Activated CD4-positive, alpha-beta T cell treated with anti-CD3 and anti-CD28 coated beads for 24 hours (primary cell): ENCODE measurements at places on chromosomes 5 and 9.

GRCh38 chr5:93179466-93179865 lies 401.6 kb downstream of the NR2F1-AS1 start:
- no peak for DNase-seq

GRCh38 chr5:5340206-5340729 lies 82.2 kb upstream of the ICE1 start:
- no peak for DNase-seq

DNA sequence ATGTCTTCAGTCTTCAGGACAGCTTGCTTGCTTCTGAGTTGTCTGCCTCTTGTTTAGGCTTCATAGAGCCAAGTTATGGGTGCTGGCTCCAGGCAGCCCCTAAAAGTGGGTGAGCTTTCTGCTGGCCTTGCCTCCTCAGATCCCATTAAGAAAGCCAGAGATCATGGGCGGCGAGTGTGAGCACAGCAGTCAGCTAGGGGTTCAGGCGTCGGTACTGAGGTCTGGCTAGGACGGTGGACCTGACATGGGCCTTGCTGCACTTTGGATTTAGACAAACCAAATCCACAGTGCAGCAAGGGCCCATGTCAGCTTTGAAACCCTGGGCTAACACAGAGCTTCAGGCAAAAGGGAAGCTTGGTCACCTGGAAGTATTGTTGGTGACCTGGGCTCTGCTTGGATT lies 17.6 kb downstream of the PSAT1 start:
- DNase-seq: no peak

DNA sequence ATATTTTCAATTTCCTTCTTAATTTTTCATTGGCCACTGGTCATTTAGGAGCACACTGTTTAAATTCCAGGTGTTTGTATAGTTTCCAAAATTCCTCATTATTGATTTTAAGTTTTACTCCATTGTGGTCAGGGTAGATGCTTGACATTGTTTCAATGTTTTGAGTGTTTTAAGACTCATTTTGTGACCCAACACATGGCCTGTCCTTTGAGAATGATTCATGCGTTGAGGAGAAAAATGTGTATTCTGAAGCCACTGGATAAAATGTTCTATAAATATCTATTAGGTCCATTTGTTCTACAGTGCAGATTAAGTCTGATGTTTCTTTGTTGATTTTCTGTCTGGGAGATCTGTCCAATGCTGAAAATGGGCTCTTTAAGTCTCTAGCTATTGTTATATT lies 24.4 kb upstream of the FNIP1 start:
- no peak for DNase-seq

- no peak for DNase-seq
Measured at GRCh38 chr9:83744206-83744605, 36.4 kb upstream of the UBQLN1 start.

DNA sequence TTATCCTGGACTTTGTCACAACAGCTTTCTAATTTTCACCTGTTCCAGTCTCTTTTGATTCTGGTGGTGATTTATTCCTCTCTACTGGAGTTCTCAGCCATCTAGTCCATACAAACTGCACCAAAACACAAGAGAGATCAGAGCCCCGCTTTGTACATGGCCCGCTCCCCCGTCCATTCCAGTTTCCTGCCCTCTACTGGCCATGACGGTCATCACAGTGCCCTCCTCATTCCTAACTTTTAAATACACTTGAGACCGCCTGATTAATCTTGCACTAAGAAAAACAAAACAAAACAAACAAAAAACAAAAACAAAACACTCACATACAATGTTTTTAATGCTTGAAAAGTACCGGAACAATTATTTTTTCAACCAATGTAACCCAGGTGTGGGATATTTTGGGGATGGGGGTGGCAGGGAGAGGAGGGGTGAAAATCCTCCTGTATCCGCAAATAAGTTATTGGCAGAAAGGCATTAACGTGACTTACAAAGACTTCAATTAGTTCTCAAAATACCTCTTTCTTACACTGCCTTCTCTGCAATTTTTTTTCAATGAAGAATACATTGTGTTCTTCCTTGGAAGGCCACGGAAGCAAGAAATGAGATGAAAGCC lies 84.8 kb upstream of the PAM start:
- peak; percentile 2 for DNase-seq

GRCh38 chr5:78509884-78510769 lies 138.4 kb downstream of the LHFPL2 start:
- DNase-seq: peak; percentile 22

GRCh38 chr9:2907411-2907810 lies 63.5 kb upstream of the PUM3 start:
- no peak for DNase-seq

- DNase-seq: no peak
Measured at GRCh38 chr9:133122935-133123611, 2.0 kb upstream of the RALGDS start.

- DNase-seq: no peak
Measured at GRCh38 chr5:11329679-11330078, 568.6 kb upstream of the DAP start.

DNA sequence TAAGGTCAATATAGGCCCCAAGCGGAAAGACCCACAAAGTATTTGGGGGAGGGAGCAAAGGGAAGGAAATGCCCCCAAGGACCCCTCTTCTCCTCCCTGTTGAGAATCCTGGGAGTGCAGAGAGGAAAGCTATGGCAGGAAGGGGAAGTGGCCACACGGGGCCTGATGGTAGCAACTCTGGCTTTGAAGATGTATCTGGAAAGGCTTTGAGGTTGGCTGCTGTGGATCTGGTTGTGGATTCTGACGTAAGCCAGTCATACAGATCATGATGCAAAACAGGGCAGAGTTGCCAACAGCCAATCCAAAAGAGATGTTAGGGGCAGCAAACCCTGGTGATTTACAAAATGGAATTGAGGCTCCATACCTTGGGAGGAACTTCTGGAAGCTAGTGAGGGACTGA lies 108.8 kb downstream of the PRKACG start:
- DNase-seq: no peak

- no peak for DNase-seq
Measured at GRCh38 chr5:176535664-176536131, 1.5 kb downstream of the RNF44 start.

- no peak for DNase-seq
Measured at GRCh38 chr5:171869956-171870355, 84.3 kb downstream of the SMIM23 start.

GRCh38 chr5:66952153-66952552 lies 244.4 kb downstream of the CD180 start:
- no peak for DNase-seq

GRCh38 chr5:34538026-34538672 lies 118.0 kb upstream of the RAI14 start:
- no peak for DNase-seq

DNA sequence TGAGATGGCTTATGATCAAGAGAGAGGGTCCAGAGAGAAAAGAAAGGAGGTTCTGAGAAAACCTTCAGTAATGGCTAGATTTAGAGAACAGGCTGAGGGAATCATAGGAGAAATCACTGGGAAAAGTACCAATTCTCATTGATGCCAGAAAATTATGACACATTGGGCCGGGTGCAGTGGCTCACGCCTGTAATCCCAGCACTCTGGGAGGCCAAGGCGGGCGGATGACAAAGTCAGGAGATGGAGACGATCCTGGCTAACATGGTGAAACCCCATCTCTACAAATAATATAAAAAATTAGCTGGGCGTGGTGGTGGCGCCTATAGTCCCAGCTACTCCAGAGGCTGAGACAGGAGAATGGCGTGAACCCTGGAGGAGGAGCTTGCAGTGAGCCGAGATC lies 29.5 kb upstream of the PLIN2 start:
- no peak for DNase-seq

DNA sequence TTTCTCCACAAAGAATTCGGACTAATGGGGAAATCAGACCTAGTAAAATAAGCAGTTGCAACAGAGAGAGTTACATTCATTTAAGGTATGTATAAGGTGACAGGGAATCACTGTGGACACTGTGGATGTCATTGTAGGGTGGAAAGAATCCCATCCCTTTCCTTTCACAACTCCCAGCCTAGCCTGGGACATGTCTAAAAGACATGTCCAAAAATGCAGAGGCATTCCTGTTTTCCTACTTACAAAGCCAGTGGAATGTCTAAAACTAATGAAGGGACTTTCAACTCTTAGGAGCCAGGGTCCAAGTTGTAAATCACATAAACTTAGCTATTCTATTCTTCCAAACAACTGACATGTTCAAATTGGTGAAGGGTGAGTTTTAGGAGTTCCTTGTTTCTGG lies 511.0 kb downstream of the PRELID2 start:
- no peak for DNase-seq

DNA sequence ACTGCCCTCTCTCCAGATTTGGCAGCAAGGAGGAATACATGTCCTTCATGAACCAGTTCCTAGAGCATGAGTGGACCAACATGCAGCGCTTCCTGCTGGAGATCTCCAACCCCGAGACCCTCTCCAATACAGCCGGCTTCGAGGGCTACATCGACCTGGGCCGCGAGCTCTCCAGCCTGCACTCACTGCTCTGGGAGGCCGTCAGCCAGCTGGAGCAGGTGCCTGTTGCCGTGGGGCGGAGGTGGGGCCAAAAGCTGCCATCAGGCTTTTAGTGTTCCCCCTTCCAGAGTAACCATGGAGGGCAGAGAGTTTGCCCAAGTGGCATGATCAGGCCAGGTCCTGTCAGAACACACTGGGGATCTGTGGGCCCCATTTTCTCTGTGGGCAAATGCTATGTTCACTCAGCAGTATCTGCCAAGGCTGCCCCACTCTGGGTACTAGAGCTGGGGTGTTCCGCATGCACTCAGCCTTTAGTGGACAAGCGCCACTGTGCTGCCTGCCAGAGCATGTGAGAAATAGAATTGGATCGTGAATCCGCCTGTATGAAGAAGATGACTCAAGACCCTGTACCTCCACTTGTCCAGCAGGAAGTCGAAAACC lies 117.1 kb downstream of the DAB2IP start:
- DNase-seq: no peak
